ENCODE measurements at places on chromosomes 2 and 18.

GRCh38 chr2:12684471-12684936, 32.2 kb upstream of the TRIB2 start:
- no peak for DNase-seq

GRCh38 chr18:35782926-35783325, 189.6 kb upstream of the RMP24 start:
- no peak for DNase-seq

- DNase-seq: no peak
Measured at GRCh38 chr2:148006249-148007007, 14.1 kb downstream of the ORC4 start.

- no peak for DNase-seq
Measured at GRCh38 chr2:163248376-163249253, 410.0 kb upstream of the KCNH7 start.

- no peak for DNase-seq
Measured at GRCh38 chr2:231457101-231457500, 7.2 kb downstream of the NCL start.

- DNase-seq: no peak
Measured at GRCh38 chr2:189794310-189794709, 10.1 kb downstream of the PMS1 start.

- DNase-seq: no peak
Measured at GRCh38 chr2:237408335-237409000, 5.5 kb downstream of the COL6A3 start.

Data from activated CD4-positive, CD25-positive, alpha-beta regulatory T cell treated with anti-CD3 and anti-CD28 coated beads, Interleukin-2, amount 50 U/mL, for 72 hours (primary cell).